ENCODE measurements at places on chromosomes 12 and 14. TPM values are rescaled to one million over a fixed set of nuclear protein-coding genes. Genes with fewer than 3 reads are reported as not detected.

The CAND1 gene
- 124 TPM for total RNA-seq

The KRT75 gene
- total RNA-seq, result not detected

The FERMT2 gene
- total RNA-seq, result 0.44 TPM

The GLIPR1L1 gene
- not detected for total RNA-seq

The GDF11 gene
- 6.6 TPM for total RNA-seq

The LUM gene
- total RNA-seq, result not detected

The DDX24 gene
- total RNA-seq, result 678 TPM

The BIN2 gene
- total RNA-seq, result 127 TPM

The SPIC gene
- not detected for total RNA-seq

The YARS2 gene
- 13.0 TPM for total RNA-seq

The GARIN6 gene
- not detected for total RNA-seq

DNA sequence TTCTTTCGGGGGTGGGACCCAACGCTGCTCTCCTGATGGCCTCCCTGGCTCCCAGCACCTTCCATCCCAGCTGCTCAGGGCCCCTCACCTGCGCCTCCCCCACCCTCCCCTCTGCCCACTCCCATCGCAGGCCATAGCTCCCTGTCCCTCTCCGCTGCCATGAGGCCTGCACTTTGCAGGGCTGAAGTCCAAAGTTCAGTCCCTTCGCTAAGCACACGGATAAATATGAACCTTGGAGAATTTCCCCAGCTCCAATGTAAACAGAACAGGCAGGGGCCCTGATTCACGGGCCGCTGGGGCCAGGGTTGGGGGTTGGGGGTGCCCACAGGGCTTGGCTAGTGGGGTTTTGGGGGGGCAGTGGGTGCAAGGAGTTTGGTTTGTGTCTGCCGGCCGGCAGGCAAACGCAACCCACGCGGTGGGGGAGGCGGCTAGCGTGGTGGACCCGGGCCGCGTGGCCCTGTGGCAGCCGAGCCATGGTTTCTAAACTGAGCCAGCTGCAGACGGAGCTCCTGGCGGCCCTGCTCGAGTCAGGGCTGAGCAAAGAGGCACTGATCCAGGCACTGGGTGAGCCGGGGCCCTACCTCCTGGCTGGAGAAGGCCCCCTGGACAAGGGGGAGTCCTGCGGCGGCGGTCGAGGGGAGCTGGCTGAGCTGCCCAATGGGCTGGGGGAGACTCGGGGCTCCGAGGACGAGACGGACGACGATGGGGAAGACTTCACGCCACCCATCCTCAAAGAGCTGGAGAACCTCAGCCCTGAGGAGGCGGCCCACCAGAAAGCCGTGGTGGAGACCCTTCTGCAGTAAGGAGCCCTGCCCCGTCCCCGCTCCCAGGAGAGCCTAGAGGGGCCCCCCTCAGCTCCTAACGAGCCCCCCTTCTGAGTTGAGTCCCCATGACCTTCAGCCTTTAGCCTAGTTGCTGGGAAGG, at the start of gene HNF1A:
Gene HNF1A (plus strand): TSS at position 248 of the 924 bp plus-strand sequence. CDS start 226 bp downstream, at position 474.
- no peaks in the 10 kb centered on the region for H3K36me3 ChIP-seq
- H3K4me1 ChIP-seq, result no peaks in the 10 kb centered on the region
- no peak within 1 kb of the TSS for H3K4me3 ChIP-seq
- DNase-seq, result no peak
- no peaks in the 10 kb centered on the region for H3K27me3 ChIP-seq
- no peak within 1 kb of the TSS for H3K27ac ChIP-seq

DNA sequence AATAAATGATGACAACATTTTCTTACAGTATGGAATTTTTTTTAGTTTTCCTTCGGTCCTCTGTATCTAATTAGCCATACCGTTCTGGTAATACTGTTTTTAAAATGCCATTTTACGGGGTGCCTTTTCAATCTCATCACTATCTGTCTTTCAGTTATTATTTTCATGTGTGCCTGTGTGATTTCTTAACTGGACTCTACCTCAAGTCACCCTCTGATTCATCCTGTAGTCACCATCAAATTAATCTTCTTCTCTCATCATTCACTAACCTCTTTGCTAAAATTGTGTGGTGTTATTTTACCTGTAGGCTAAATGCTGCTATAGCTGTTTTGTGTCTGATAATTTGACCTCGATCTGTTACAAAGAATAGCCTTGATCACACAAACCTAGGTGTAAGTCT, 16.0 kb upstream of the CCT2 start:
- peaks cover 39% of the 10 kb centered on the region for H3K36me3 ChIP-seq
- H3K4me3 ChIP-seq, result no peak overlapping the region
- no peaks in the 10 kb centered on the region for H3K4me1 ChIP-seq

DNA sequence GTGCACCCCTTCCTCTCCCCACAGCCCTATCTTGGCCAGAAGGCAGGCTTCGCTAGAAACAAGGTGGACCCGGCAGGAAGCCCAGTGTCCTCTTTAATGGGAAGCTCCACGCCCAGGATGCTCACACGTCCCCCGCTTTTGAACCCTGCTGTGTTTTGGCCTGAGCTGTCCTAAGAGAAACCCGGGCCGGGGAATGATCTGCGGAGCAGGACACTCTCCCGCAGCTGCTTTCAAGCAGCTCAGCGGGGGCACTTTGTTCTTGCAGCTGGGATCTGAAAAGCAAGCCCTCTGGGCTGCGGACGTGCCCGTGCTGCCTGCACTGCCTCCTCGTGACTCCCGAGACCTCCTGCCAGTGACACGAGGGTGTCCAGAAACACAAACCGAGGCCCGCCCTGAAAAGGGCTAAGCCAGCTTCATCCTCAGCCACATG, 30.0 kb downstream of the SCARB1 start:
- no peaks in the 10 kb centered on the region for H3K4me1 ChIP-seq
- H3K27me3 ChIP-seq, result no peaks in the 10 kb centered on the region
- DNase-seq, result no peak
- no peak overlapping the region for H3K4me3 ChIP-seq
- no peak overlapping the region for H3K27ac ChIP-seq

- no peaks in the 10 kb centered on the region for H3K36me3 ChIP-seq
- H3K27me3 ChIP-seq, result no peaks in the 10 kb centered on the region
- H3K27ac ChIP-seq, result no peak overlapping the region
- H3K4me1 ChIP-seq, result no peaks in the 10 kb centered on the region
- no peak for DNase-seq
These were observed 119.8 kb downstream of the KICS2 start for GRCh38 chr12:64102339-64102738.

DNA sequence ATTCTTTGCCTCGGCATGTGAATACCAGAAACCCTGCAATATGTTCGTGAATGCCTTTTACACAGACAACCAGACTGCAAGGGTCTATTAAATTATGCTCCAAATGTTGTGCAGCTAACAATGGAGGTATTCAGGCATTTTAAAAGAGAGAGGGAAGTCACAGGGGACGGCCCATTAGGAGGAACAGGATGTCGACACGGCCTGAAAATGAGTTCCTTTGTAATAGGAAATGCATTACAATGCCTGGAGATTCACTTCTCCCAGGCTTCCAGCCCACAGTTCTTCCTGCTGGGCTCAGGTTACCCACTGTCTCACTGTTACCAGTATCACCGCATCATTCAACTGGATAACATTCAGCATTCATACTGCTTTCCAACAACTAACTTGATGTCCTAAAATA, 2.5 kb downstream of the DUSP6 start:
- H3K36me3 ChIP-seq, result no peaks in the 10 kb centered on the region
- H3K27me3 ChIP-seq, result no peaks in the 10 kb centered on the region
- H3K27ac ChIP-seq, result no peak overlapping the region
- H3K4me1 ChIP-seq, result peaks cover 65% of the 10 kb centered on the region
- H3K4me3 ChIP-seq, result peak overlapping the region; percentile 78
- DNase-seq, result no peak

DNA sequence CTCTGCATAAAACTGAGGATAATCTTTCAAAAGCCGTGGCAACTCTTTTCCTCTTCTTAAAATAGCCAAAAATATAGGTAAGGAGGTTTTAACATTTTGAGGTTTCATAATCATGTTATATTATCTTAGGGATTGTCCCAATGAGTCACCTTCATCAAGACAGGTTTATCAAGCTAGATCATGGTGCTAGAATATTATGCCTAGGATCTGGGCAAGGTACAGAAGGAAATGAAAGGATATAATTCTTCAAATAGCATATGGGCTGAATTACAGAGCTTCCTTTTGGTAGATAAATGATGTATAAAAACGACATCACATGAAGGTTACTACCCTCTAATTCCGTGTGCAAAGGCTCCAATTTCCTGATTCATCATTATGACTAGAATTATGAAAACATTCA, 28.6 kb upstream of the TBC1D15 start:
- no peaks in the 10 kb centered on the region for H3K4me1 ChIP-seq
- H3K27me3 ChIP-seq, result peaks cover 18% of the 10 kb centered on the region
- no peaks in the 10 kb centered on the region for H3K36me3 ChIP-seq
- no peak overlapping the region for H3K4me3 ChIP-seq
- DNase-seq, result no peak
- H3K27ac ChIP-seq, result no peak overlapping the region

- H3K4me1 ChIP-seq, result peaks cover 5% of the 10 kb centered on the region
- H3K27ac ChIP-seq, result no peak overlapping the region
- no peak overlapping the region for H3K4me3 ChIP-seq
- DNase-seq, result no peak
- H3K36me3 ChIP-seq, result no peaks in the 10 kb centered on the region
- H3K27me3 ChIP-seq, result no peaks in the 10 kb centered on the region
These were observed 201.9 kb downstream of the PHETA1 start for GRCh38 chr12:111166779-111167540.

DNA sequence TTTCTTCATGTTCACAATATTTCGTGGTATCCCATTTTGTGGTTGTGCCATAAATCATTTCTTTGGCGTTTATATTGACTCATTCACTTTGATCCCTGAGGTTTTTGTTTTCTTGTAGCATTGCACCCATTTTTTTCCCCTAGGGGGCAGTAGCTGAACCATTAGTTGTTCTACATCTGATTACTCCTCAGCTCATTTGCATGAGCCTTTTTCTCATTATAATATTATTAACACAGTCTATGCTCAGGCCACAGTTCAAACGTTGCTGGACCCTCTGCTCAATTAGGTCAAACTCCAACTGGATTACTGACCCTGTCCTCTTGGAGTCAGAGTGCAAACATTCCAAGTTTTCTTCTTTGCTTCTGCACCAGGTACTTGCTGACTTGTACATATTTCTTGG, 475.4 kb upstream of the SEL1L start:
- no peak overlapping the region for H3K4me3 ChIP-seq
- no peaks in the 10 kb centered on the region for H3K4me1 ChIP-seq
- H3K27ac ChIP-seq, result no peak overlapping the region

DNA sequence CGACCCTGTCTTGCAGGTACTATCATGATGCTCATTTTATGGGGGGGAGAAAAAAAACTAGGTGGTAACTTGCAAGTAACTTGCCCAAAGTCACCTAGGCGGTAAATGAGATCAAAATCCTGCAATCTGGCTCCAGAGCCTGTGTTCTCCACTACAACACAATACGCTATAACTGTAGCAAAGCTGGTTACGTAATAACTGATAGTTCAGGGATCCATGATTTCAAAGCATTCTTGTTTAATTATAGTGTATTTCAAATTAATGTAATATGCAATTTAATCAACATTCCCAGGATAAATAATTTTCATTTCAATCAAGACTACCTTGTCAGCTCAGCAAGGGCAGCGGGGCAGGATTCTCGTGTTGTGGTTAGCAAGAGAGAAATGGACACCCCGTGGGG, 31.7 kb downstream of the BBS10 start:
- H3K27ac ChIP-seq, result no peak overlapping the region
- H3K4me3 ChIP-seq, result no peak overlapping the region
- no peaks in the 10 kb centered on the region for H3K4me1 ChIP-seq
- no peaks in the 10 kb centered on the region for H3K36me3 ChIP-seq
- no peak for DNase-seq
- peaks cover 2% of the 10 kb centered on the region for H3K27me3 ChIP-seq

DNA sequence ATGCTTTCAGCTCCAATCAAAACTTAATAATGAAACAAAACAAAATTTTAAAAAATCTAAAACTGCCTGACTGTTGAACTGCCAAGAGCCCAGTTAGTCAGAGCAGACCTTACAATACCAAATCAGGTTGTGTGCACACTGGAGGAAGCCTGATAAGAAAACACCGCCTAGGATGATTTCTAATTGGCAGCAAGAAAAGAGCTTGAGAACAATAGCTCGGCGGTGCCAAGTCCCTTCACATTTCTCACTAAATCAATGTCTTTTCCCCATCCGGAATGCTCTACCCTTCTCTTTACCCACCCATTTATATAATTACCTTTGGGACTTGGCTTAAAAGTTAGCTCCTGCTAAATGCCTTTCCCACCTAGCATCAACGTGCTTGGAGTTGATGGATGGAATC, 256.7 kb downstream of the C12orf75 start:
- DNase-seq, result no peak
- no peak overlapping the region for H3K27ac ChIP-seq
- H3K4me1 ChIP-seq, result no peaks in the 10 kb centered on the region
- H3K27me3 ChIP-seq, result no peaks in the 10 kb centered on the region
- H3K4me3 ChIP-seq, result no peak overlapping the region
- H3K36me3 ChIP-seq, result no peaks in the 10 kb centered on the region

GRCh38 chr14:80805136-80805535, 136.4 kb downstream of the CEP128 start:
- DNase-seq, result no peak
- no peaks in the 10 kb centered on the region for H3K27me3 ChIP-seq
- H3K27ac ChIP-seq, result no peak overlapping the region

DNA sequence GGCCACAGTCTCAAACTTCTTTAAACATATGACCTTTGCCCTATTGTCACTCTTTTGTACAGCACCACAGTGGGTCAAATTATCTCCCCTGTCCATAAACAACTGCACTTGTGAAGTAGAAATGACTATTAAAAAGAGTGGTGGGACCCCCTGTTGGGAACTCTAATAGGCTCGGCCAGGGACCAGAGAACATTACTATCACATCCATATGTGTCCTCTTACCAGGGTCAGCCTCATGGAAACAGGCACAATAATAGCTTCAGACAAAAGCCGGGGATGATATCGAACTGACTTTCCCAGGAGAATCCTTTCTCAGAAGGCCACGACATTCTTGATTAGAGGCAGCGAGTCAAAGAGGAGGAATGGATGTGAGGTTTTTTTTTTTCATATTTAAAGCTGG, 96.6 kb downstream of the NKX2-1 start:
- no peaks in the 10 kb centered on the region for H3K36me3 ChIP-seq
- no peak overlapping the region for H3K4me3 ChIP-seq
- H3K27ac ChIP-seq, result no peak overlapping the region
- H3K4me1 ChIP-seq, result no peaks in the 10 kb centered on the region
- DNase-seq, result no peak

GRCh38 chr12:131136539-131136872, 182.8 kb downstream of the ADGRD1 start:
- no peak for DNase-seq
- H3K27ac ChIP-seq, result no peak overlapping the region
- peaks cover 6% of the 10 kb centered on the region for H3K4me1 ChIP-seq
- no peak overlapping the region for H3K4me3 ChIP-seq
- peaks cover 2% of the 10 kb centered on the region for H3K27me3 ChIP-seq
